ENCODE measurements at places on chromosomes 3 and 15.

DNA sequence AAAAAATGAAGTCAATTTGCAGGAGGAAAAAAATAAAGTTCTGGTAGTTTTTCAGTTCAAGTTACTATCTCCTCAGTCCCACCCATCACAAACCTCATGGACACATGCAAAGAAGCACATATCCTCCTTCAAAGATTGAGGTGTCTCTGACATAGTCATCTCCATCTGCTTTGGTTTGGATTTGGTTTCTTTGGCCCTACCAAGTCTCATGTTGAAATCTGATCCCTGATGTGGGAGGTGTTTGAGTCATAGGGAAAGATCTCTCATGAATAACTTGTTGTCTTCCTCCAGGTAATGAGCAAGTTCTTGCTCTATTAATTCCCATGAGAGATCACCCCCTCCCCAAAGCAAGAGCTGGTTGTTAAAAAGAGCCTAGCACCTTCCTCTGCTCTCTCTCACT, 446.8 kb downstream of the IGSF11 start:
- DNase-seq: no peak

- DNase-seq: no peak
Measured at GRCh38 chr3:29156086-29156715, 124.7 kb upstream of the RBMS3 start.

DNA sequence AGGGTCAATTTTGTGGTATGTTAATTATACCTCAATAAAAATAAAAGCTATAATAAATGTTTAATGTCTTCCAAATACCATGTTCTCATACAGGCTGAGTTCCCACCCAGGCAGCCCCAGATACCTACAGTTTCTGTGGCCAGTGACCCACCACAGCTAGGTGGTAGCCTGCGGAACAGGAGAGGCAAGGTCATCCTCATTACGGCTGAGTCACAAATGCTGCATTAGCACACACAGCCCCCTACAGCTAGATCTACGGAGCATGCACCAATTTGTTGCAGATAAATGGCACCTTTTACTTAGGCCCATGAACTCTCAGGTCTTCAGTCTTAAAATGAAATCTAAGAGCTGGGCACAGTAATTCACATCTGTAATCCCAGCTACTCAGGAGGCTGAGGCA, 5.1 kb downstream of the SPATA12 start:
- peak; percentile 56 for DNase-seq

- no peak for DNase-seq
Measured at GRCh38 chr3:37321377-37321781, 147.0 kb upstream of the LRRFIP2 start.

DNA sequence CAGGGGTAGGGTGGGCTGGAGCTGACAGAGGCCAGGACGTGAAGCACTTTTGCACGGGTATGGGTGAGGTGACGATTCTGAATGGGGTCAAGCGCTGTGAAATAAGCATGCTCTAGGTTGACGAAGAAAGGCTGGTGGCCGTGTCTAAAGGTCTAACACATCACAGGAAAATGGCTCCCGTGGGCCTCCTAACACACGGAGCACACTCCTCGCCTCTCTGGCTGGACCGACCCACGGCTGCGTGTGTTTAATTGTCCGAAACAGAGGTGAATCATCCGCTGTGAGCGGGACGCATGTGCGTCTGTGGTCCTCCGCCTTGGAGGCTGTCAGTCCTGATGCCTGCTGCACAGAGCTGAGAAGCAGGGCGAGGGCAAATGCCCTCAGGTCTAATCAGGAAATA, 130.6 kb downstream of the NSMCE3 start:
- DNase-seq: no peak

- DNase-seq: peak; percentile 35
Measured at GRCh38 chr3:142098964-142099363, 50.4 kb downstream of the TFDP2 start.

- DNase-seq: no peak
Measured at GRCh38 chr3:173774294-173774693, 376.8 kb downstream of the NLGN1 start.

DNA sequence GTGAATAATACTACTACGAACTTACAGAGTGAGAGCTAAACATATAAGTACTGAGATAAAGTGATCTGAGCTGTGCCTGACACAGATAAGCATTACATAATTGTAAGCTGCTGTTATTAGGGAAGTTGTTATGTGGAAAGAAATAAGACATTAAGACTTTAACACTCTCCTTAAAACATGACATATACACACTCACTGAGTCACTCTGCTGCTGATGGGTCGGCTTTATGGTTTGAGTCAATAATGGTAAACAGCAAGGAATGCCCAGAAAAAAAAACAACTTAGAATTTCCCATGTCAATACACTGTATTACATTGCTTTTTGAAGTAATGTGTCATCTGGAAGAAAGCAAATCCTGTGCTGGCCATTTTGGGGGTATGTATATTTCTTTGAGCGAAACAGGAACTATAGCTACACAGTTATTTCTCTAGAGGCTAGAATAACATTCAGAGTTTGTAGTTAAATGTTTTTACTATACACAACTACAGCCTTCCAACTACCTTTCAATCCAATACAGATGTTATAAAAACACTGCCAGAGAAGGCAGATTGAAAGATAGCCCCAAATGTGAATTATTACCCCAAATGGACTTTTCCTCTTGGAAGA, 22.8 kb upstream of the SPRED1 start:
- DNase-seq: no peak

DNA sequence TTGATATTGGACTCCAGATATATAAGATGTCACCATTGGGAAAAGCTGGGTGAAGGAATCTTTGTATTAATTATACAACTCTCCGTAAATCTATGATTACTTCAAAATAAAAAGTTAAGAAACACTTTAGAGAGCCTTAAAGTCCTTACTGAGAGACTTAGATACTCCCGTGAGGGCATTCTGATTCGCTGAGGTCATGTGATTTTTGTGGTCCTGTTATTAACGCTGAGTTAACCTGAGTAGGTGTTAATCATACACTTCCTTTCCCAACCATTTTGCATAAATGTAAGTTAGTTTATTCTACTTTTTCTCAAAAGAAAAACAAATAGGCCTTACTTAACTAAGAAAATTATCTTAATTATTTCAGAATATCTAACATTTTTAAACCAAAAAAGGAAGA, 67.1 kb upstream of the LMOD3 start:
- no peak for DNase-seq

GRCh38 chr3:5898106-5898505, 710.6 kb downstream of the EDEM1 start:
- DNase-seq: no peak

GRCh38 chr3:171307046-171307585, 153.1 kb downstream of the TNIK start:
- DNase-seq: no peak

DNA sequence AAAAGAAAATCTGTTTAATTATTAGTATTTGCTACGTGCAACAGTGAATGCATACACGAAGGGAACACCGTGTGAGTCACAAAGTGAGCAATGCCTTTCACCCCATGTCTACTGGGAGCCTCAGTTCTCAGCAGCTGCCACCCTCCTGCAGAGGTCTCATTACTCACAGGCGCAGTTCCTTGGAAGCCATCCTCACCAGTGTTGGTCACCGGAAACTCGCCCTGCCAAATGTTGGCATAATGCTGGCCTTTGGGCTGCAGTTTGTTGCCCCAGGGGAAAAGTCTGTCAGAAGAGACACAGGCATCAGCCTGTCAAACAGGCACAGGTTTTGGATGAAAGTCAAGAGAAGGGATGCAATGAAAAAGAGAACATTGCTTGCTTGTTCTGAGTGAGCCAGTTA, 50.1 kb downstream of the SUMF1 start:
- no peak for DNase-seq

GRCh38 chr3:50483374-50483773, 20.1 kb downstream of the CACNA2D2 start:
- DNase-seq: no peak

DNA sequence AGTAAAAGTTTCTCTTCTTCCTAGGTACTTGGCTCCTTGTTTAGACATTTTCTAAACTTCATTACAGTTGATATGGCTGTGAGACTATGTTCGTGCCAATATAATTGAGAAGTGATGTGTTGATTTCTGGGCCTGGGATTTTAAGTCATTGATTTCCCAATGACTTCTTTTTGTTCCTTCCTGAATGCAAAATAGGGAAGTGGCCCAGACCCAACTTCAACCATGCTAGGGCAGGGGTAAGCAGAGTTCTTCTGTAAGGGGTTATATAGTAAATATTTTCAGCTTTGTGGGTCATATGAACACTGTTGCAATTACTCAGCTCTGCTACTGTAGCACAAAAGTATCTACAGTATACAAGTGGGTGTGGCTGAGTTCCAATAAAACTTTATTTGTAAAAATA, 320.1 kb upstream of the WNT5A start:
- DNase-seq: no peak

- DNase-seq: no peak
Measured at GRCh38 chr3:159586571-159587202, 401.9 kb upstream of the IL12A start.

GRCh38 chr3:187995043-187995400, 158.9 kb upstream of the LPP start:
- DNase-seq: no peak

DNA sequence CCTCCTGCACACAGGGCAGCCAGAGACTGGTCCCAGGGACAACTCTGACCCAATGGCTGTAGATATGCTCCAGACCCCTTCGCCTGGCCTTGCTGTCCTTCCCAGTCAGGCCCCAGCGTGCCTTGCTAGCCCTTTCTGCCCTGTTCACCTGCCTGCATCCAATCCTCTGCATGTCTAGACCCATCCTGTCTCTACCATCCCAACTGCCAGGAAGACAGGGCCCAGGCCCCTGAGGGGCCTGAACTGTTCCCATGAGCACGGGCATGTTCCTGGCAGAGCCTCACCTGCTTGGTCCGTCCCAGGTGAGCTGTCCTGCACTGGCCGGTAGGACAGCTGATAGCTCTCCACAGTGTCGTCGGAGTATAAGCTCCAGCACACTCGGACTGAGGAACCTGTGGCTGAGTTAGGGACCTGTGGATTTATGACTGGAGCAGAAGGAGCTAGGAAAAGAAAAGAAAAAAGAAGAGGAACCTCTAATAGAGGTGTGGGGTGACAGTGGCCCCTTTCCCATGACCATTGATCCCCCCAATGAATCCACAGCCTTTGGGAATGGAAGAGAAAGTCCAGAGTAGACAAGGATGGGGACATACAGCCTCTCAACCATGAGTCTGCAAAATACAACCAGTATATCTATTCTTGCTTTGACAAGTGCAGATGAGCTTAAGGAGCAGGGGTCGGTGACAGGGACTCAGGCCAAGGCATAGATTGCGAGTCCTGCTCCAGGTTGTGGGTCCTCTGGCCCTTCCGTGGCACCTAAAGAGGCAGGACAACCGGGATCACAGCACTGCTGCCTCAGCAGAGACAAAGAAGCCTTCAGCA, 33.9 kb downstream of the FSD2 start:
- DNase-seq: no peak

DNA sequence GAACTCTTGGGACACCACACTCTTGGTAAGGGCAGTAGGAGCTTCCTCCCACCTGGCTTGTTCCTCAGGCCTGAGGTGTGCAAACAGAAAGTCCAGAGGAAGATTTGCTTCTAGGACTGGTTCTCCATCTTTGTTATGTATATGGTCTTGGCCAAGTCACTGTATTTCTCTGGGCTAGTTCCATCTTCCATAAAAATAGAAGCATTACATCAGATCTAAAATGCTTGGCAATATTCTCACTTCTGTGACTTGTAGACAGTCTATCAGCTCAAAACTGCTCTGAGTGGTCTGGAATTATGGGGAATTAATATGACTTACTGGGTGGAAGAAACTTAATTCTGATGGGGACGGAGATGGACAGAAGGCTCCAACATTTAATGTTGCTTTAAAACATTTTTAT, 55.2 kb downstream of the TMEM108 start:
- DNase-seq: no peak

- DNase-seq: no peak
Measured at GRCh38 chr3:45568848-45569762, 25.4 kb upstream of the LIMD1 start.

GRCh38 chr15:51191072-51191670, 96.5 kb upstream of the TNFAIP8L3 start:
- no peak for DNase-seq

GRCh38 chr15:99442252-99442897, 123.4 kb upstream of the MEF2A start:
- no peak for DNase-seq

GRCh38 chr3:14405360-14406238, 3.2 kb downstream of the SLC6A6 start:
- no peak for DNase-seq

- no peak for DNase-seq
Measured at GRCh38 chr15:69573815-69574475, 121.3 kb downstream of the RPLP1 start.

DNA sequence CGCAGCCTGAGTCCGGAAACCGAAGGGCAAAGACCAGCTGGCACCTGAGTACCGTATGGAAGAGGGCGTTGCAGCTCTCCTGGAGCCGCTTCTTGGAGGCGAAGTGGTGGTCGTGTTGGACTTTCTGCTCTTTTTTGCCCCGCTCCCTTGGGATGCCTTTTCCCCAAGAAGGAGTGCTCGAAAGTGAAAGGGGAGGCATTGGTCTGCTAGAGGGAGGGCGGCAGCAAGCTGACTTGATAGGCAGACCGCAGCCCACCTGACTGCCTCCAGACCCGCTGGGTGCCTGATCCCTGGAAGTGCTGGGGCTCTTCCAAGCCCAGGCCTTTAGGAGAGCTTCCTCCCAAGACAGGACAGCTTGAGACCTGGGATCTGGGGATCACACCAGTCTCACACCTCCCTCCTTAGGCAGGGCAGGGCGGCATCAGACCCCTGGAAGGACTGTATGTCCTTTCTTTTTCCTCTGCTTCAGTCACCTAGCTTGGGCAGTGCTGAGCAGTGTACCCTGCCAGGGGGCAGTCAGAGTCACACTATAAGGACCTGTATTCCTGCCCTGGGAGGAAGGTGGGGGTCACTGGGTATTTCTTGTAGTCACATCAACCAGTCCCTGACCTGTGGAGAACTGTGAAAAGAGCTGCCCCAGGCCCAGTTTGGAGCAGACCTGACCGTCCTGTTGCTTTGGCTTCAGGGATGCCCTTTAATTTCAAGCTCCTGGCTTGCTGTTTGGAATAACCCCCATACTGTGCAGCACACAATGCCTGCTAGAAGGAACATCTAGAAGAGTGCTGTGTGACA, 2.1 kb downstream of the ACVR2B start:
- DNase-seq: no peak

DNA sequence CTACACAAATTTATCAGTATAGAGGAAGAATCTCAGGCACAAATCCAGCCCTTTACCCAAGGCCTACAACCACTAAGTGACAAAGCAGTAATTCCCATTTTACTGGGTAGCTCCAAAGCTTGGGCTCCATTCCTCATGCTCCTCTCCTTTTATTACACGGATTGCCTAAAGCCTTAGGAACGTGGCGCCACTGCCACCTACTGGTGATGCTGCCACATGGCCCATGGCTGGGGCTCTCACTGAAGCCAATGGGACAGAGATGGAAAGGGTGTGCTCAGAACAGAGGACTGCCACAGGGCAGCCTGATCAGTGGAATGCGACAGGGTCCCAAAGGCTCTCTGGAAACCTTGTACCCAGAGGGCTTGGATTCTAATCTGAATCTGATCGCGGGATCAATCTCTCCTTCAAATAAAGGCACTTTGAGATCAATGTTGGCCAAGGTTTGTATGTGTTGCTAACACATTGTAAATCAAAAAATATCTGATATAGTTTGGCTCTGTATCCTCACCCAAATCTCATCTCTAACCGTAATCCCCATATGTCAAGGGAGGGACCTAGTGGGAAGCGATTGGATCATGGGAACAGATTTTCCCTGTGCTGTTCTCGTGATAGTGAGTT, 33.5 kb upstream of the LYZL4 start:
- peak; percentile 77 for DNase-seq

- no peak for DNase-seq
Measured at GRCh38 chr15:77026501-77027110, 31.7 kb downstream of the PSTPIP1 start.

Data from OCI-LY7 (cell line).